ENCODE measurements at places on chromosomes 4 and X.

GRCh38 chrX:19964017-19964710 is 26.7 kb downstream of the BCLAF3 start:
- DNase-seq, result no peak

GRCh38 chr4:169225058-169225751 is 45.6 kb downstream of the SH3RF1 start:
- DNase-seq, result no peak

GRCh38 chr4:10107111-10108091 is 9.2 kb downstream of the WDR1 start:
- DNase-seq, result no peak

DNA sequence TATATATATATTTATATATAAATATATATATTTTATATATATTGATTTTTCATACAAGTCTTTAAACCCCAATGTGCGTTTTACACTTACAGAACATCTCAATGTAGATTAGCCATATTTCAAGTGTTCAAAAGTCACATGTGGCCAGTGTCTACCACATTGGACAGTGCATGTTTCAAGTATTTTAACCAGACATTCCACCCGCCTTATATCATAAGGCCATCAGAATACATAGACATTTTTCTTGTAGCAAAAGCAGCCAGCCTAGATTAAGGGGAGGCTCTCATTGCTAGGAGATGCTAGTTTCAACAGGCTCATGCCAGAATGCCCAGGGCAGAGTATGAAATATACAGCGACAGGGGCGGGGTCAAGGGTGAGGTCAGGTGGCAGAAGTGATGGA is 202.0 kb downstream of the NR3C2 start:
- DNase-seq, result no peak

- no peak for DNase-seq
These were observed 11.3 kb downstream of the RGS12 start for GRCh38 chr4:3303923-3304710.

GRCh38 chr4:82770607-82771006 is 28.0 kb downstream of the SCD5 start:
- no peak for DNase-seq

GRCh38 chr4:73772363-73772762 is 32.0 kb downstream of the CXCL8 start:
- no peak for DNase-seq

GRCh38 chr4:93617606-93618005 is 210.9 kb upstream of the ATOH1 start:
- DNase-seq, result no peak

GRCh38 chr4:48831532-48832030 is 693 bp downstream of the OCIAD1 start:
- DNase-seq, result no peak

DNA sequence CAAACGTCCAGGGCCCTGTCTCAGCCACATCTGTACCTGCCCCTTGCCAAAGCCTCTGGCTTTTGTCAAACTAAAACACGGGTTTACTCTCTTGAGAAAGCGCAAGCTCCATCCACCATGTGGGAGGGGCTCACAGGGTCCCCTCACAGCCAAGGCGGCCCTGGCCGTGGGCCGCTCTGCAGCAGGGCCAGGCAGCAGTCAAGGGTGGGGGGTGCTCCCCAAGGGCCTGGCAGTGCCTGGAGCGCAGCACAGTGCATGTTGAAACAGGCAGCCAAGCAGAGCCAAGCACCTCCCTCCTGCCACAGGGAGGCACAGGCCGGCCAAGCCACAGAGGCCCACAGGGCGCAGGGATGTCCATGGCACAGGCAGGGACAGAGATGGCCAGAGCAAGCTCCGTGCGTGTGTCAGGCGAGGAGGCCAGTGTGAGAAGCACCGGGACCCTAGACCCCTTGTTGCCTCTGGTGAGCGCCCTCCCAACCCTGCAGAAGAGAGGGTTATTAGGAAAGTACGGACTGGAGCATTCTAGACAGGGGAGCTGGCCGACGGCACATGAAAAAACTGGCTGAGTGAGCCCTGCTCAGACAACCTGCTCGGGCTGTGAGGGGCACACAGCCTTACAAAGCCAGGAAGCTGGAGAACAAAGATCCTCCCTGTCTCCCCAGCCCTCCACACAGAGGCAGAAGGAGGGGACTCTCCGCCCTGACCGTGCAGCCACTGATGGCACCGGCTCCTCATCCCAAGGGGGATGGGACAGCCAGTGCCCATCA is 39.0 kb downstream of the FAM53A start:
- DNase-seq, result no peak

GRCh38 chr4:39464886-39465501 is 6.1 kb downstream of the LIAS start:
- DNase-seq, result no peak

DNA sequence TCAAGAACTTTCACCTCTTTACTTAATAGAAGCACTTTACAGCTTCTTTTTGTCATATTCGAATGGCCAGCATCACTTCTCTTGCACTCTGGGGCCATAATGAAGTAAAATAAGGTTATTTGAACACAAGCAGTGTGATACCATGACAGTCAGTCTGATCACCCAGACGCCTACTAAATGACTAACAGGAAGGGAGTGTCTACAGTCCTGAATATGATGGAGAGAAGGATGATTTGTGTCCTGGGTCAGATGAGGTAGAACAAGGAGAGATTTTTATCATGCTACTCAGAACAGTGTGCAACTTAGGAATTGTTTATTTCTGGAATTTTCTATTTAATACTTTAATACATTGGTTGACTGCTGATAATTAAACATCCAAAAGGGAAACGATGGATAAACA is 284.2 kb upstream of the F9 start:
- no peak for DNase-seq

- no peak for DNase-seq
These were observed 72.7 kb upstream of the H2AZ1 start for GRCh38 chr4:100022792-100023222.

DNA sequence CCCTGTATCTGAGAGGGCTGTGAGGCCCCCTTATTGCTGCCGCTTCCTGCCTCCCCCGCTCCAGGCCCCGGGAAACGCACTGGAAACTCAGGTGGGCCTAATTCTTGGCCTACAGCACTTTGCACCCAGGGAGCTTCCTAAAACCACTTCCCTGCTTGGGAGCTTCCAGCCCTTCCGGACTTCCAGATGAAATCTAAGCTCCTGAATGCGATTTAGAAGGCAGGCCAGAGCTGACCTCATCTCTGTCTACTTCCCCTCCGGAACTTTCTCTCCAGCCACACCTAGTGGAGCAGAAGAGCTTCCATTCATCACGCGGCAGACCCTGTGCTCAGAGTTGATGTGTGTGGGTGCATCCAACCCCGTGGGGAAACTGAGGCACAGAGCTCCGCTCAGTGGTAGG is 84.2 kb downstream of the SORCS2 start:
- DNase-seq, result no peak

- no peak for DNase-seq
These were observed 82.7 kb upstream of the GPM6B start for GRCh38 chrX:13899607-13900006.

GRCh38 chrX:55480390-55481062 is 9.1 kb downstream of the USP51 start:
- DNase-seq, result no peak

- no peak for DNase-seq
These were observed 42.8 kb downstream of the IL21 start for GRCh38 chr4:122577808-122578781.

DNA sequence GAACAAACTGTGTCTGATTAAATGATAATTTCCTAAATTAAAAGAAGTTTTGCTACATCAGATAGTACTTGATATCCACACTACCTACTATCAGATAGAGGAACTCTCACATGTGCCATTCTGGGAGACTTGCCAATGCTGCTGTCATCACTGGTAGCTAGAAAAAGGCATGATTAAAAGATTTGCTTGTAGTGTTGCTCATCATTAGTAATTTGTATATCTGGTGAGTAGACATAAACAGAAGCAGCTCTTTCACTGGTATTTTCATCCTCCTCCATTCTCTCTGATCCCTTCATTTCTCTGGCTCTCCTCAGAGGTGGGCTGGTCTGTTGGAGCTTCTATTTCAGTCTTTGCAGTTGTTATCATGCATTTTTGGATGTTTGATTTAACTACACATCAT is 56.0 kb downstream of the SPRY1 start:
- DNase-seq, result no peak

DNA sequence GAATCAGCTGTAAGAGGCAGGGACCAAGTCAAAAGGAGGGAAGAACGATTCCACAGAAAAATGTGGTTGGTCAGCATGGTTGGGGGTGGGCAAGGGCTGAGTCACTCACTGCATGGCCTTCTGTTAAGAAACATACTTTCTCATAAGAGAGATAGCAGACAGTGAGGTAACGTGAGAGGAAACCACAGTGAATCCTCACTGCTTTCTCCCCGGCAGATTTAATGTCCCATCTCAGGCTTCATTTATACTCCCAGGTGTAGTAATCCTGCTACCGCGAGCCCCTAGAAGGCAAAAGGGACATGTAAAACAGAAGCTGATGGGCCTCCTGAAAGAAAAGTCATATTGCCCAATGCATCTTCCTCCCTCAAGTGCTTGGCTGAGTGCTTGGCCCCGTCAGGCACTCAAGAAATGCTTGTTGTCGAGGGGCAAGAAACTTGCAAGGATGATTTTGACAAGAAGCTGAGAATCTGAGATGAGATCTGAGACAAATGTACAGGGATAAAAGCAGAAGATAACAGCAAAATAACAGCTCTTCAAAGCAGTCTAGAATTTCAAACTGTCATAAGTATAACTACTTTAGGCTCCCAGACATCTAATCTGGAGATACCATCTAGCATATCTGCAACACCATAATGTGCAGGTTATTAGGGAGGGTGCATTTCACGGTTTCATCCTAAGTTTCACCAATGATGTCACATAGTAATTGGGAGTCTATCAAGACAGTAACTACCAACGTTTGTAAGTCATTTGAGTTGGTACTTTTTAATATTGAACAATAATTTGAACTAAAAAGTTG is 40.2 kb downstream of the SH3KBP1 start:
- no peak for DNase-seq

DNA sequence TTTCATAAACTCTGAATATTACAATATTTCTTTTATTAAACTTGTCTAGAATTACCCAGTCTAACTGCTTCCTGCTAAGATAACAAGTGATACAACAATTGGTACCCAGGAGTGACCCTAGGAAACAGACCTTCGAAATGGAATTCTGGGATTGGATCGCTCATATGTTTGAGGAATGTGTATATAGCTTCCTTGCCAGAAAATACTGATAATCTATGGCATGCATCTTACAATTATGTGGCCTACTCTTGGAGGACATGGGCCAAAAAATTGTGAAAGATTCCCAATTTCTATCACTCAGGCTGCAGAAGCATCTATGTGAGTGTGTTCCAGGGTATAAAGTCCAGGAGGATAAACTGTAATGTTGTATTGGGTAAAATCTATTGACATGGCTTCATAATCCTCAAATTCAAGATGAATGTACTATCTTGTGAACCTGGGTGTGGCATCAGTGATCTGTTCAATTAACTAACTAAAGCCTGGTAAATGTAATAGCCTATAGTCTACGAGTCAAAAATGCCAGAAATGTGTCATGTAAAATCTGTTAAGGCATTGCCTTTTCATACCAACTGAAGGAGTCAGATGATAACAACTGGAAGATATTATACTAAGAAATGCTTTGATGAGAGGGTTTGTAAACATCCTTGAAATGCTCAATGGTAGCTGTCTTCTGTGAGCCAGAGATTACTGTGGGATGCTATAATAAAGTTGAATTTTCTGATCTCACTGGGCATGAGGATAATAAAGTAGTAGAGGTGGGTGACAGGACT is 1499.3 kb downstream of the PCDH7 start:
- no peak for DNase-seq

DNA sequence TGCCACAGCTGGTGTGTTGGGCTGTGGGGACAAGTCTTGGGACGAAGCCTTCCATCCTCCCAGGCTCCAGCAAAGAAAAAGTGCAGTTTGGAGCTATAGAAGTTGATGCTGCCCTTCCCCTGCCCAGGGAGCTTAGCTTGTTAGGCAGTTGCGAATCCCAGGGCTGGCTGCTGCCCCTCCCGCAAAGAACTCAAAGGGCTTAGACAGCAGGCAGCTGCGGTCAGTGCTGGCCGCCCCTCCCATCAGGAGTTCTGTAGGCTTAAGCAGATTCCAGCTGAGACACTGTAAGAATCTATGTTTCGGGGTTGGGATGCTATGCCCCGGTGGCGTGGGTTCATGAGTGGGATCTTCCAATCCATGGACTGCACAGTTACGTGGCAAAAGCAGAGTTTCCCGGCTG is 956.7 kb downstream of the GLUD2 start:
- no peak for DNase-seq

GRCh38 chr4:28269426-28269825 is 1408.8 kb downstream of the STIM2 start:
- DNase-seq, result no peak

DNA sequence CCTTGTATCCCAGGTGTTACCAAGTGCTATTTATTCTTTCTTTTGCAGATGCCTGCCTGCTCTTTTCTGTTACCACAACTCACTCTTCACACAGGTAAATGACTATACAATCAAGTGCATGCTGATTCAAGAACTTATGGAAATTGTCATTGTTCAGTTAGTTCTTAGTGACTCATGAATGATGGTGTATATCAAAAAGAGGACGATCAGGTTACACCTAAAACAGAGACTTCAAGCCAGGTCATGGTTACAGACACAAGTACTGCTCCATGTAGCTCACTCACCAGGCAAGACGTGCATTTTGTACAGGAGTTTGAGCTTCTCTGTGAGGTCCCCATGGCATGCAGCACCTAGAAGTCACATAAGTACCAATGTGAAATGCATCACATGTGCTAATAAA is 59.3 kb upstream of the UCP1 start:
- no peak for DNase-seq

DNA sequence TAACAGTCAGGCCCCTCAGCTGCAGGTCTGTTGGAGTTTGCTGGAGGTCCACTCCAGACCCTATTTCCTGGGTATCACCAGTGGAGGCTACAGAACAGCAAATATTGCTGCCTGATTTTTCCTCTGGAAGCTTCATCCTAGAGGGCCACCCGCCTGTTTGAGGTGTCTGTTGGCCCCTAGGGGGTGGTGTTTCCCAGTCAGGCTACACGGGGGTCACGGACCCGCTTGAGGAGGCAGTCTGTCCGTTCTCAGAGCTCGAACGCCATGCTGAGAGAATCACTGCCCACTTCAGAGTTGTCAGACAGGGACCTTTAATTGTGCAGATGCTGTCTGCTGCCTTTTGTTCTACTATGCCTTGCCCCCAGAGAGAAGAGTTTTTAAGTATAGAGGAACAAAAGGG is 160.8 kb downstream of the DKK2 start:
- no peak for DNase-seq

GRCh38 chrX:88612870-88613329 is 134.1 kb upstream of the CPXCR1 start:
- DNase-seq, result no peak

- DNase-seq, result no peak
These were observed 101.4 kb downstream of the ADRA2C start for GRCh38 chr4:3867403-3868100.

DNA sequence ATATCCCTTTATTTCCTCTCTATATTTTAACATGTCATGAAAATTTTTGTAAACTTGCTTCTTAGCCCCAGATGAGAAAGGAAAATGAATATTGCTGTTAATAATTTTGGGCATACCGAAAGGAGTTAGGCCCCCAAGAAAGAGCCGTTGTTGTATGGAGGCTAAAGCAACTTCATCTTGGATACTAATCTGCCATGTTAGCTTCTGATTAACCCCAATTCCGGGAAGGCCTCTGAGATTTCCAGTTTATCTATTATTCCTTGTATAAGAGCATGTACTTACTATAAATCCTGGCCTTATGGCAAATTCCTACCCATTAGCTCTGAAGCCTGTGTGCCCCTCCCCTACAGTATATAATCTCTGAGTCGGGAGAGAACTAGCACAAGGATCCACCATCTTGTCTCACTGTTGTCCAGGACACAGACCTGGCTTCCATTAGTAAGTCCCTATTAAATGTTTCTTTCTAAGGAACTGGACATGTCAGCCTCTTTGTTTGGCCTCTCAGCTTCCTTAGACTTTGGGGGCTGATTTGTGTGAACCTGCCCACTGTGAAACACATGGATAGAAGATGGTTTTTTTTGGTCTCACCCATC is 20.9 kb upstream of the PLA2G12A start:
- DNase-seq, result no peak
